NCI-H1930 (cell line): ENCODE measurements at places on chromosomes 2 and 18.

DNA sequence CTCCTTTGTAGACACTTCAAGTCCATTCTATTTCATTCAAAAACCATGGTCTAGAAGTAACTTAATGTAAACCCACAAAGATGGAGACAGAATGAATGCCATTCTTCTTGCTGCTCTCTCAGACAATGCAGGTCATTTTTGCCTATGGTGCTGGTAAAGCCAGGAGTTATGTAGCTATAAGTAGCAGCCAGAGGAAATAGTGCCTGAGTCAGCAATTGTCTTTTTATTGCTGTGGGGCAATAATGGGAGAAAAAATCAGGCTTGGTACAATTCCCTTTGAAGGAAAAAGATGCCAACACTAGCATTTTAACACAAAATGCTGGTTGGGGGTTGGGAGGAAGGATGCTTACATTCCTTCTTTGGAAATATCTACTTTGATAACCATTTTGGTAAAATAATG, 43.5 kb downstream of the SCN1A start:
- no peak for DNase-seq

GRCh38 chr2:158542577-158542976, 85.8 kb downstream of the PKP4 start:
- no peak for DNase-seq

DNA sequence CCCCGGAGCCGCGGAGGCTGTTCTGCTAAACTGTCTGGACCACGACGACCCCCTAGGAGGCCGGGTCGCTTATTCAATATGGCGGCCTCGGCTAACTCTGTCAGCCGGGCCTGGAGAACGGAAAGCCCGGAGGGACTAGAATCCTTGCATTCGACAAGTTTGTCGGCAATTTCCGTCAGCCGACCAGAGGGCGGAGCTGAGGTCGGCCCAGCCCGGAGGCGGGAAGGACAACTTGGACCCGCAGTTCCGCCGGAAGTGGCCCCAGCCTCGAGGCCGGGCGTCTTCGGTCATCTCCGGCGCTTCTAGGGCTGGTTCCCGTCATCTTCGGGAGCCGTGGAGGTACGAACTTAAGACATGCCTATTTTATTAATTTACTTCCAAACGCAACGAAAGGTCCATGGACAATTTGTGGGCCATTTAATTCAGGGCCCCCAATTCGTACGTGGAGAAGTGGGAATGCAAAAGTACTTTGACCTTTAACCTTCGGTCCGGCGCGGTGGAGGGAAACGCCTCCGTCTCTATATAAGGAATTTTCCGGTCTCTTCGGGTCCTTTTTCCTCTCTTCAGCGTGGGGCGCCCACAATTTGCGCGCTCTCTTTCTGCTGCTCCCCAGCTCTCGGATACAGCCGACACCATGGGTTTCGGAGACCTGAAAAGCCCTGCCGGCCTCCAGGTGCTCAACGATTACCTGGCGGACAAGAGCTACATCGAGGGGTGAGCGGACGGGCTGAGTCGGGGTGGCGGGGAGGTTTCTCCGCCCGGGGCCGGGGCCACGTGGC, at the start of the genes EEF1B2 and NDUFS1:
Gene EEF1B2 (plus strand): TSS at position 550 of the 779 bp plus-strand sequence. CDS start 85 bp downstream, at position 635.
Gene NDUFS1 (minus strand): TSS at position 99 of the 779 bp plus-strand sequence. CDS start 5,766 bp downstream, outside the sequence.
- DNase-seq, result peak; percentile 97

DNA sequence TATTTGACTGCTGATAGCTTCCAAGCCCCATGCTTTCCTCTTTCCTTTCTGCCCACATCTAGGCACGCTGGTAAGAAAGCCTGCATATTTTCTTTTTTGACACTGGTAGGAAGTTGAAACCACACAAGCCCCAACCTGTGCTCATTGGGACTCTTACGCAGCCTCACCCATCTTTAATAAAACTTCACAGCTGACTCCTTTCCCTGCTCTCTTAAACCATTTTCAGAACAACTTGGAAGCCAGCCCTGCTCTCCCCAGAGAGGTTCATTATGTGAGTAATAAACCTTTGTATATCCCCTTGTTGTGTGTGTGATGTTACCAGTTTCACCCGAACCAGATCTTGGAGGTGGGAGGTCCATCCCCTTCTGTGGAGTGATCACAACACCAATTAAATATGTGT, 268.4 kb downstream of the GPD2 start:
- DNase-seq, result no peak

DNA sequence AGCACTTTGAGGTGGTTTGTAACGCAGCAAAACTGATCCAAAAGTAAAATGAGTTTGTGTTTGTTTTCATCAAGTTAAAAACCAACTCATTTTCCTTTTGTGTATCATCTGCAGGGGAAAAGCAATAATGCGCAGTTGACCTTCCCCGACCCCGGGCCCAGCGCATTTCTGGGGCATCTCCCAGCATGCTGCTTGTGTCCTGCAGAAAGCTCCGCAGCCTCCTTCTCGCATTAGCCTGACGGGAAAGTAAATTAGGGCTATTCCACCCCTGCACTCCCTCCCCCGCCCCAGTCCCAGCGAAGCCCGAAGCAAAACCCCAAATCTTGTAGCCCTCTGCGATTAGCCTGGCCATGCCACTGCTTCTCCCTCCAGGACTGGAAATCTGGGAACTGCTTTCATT, 82.0 kb upstream of the PPM1B start:
- DNase-seq, result no peak

DNA sequence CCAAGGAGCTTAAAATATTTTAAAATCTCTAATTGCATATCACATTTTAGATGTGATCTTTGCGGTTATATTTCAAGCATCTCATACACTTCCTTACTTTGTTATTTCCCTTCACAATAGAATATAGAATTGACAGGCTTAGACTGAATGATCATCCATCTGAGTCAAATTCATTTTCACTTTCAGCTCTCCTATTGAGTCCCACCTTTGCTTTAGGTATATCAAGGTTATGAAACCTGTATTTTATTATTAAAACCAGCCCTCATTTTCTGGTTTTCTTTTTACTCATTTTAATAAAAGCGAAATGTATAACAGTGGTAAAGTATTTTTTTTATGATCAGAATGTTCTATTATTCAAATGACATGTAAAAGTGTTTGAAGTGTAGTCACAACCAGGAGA, 162.9 kb upstream of the KYNU start:
- DNase-seq, result no peak

- DNase-seq, result no peak
Measured at GRCh38 chr2:144366825-144367429, 153.0 kb downstream of the ZEB2 start.

DNA sequence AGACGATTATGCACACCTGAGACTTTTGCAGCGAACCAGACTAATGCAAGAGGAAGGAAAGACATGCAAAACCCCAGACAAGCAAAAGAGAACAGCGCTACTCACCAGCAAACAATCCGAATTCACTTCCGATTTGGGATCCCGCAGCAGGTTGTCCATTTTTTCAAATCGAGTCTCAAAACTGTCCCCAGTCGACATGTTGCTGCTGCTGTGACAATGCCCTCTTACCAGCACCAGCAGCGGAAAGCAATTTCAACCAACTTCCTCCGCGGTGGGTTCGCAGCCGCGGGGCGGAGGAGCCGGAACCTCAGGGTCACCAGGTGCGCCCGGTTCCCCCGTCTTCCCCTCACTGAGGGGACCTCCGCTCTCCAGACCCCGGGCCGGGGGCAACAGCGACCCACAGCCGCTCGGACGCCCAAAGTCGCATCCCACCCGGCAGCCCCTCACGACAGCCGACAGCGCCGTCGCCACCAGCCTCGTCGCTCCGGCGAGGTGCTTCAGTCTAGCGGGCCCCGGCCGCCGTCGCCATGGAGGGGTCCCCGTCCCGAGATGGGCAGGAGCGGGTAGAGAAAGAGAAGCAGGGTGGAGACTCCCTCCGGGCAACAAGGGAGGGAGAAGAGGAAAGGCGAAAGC, 784 bp downstream of the ROCK1 start:
- DNase-seq, result no peak

- DNase-seq, result no peak
Measured at GRCh38 chr2:153584244-153584643, 105.7 kb upstream of the RPRM start.

DNA sequence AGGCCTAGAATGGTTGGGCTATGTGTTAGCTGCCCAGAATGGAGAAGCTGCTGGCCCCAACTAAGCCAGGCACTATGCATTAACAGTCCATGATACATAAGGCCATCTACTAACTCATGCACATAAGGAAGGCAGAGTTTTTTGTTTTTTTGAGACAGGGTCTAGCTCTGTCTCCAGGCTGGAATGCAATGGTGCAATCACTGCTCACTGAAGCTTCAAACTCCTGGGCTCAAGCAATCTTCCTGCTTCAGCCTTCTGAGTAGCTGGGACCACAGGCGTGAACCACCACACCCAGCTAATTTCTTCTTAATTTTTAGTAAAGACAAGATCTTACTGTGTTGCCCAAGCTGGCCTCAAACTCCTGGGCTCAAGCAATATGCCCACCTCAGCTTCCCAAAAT, 37.6 kb downstream of the GPR45 start:
- no peak for DNase-seq

DNA sequence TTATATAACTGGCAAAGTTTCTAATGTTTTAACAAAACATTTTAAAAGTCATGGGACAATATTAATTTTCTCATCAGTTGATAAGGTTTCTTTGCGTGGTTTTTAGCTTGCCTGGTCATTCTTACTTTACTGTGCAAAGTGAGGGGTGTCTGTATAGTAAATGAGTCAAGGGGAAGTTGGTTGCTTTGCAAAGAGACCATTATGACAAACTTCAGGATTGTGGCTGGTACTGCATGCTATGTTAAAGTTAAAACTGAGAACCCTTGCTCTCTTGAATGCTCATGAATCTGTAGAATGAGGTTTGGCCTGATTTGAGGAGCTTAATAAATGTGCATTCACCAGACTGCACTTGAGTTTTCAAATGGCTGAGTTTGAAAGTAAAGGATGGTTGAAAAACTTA, 47.0 kb downstream of the COL4A4 start:
- DNase-seq, result no peak

DNA sequence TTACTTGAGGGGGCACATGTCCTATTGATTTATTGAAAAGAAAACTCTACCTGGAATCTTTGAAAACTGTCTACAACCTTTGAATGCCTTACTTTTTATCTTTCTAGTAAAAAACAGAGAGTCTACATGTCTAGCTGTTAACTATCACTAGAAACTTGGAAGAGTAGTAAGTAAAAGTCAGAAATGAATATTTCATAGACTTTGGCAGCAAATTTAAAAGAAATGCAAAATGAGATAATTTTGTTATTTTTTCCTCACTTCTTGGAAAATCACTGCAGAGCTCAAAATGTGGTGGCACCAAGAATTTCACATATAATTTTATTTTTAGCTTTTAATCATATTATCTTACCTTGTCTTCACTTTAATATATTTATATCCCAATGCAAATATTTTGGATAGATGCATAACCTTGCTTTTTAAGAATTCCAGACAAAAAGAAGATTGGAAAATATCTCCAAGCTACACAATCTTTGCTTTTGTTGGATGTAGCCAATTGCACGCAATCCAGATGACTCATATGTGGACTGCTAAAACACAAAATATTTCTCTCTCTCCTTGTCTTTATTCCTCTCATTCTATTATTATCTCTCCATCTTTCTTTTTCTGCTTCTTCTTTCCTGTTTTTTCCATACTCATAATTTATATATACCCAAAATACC, 92.2 kb upstream of the DSEL start:
- no peak for DNase-seq

DNA sequence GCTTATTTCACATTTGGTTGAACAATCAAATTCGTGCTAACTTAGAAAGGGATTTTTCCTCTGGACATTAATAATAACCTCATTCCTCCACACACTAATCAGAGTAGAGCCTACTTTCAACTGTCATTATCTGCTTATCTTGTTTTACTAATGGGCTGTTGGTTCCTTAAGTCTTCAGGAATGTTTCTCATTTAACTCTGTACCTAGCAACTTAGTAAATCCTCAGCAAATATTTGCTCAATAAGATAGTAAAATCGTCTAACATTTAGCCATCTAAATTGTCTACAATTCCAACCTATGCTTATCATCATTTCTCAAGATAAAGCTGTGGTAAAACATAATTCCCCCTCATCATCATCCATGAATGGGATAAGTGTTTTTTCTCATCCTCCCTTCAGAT, 98.1 kb downstream of the CDH2 start:
- no peak for DNase-seq

GRCh38 chr2:88658326-88658725, 31.1 kb upstream of the EIF2AK3 start:
- no peak for DNase-seq

DNA sequence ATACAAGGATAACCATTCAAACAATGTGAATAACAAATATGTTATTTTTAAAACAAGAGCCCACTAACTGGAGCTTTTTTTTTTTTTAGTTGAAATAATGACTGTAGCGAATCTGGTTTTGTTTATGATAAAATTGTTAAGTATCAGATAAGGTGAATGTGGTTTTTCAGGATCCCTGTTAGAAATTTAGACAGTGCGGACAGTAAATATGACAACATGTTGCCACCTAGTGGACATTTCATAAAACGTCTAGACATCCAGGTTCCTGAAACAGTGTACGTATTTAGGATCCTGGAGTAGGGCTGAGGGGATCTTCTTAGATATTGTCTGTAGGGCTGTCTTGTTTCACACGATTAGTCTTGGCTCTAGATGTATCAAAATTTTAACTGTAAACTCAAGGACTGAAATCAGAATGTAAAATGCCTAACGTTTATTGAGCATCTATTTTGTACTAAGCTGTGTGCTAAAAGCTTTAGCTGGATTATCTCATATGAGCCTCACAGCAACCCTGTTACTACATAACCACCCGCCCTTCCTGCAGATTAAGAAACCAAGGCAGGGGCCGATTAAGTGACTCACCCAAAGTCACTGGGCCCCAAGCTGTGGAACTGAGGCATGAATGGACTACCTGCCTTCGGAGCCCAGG, 23.9 kb upstream of the CCDC68 start:
- DNase-seq, result peak; percentile 29
